ENCODE measurements at places on chromosomes 1 and 21. TPM values are rescaled to one million over a fixed set of nuclear protein-coding genes. Genes with fewer than 3 reads are reported as not detected.

TTLL10 gene
- total RNA-seq, result not detected

LCE1B gene
- total RNA-seq, result not detected

NOS1AP gene
- 4.9 TPM for total RNA-seq

DEPDC1 gene
- total RNA-seq, result 0.17 TPM

SYCP1 gene
- total RNA-seq, result not detected

NUF2 gene
- total RNA-seq, result 0.64 TPM

CHI3L2 gene
- total RNA-seq, result 50.3 TPM

KDF1 gene
- 10.5 TPM for total RNA-seq

C1orf210 gene
- 18.9 TPM for total RNA-seq

SLC1A7 gene
- 0.26 TPM for total RNA-seq

ARHGEF10L gene
- 34.1 TPM for total RNA-seq

GRCh38 chr1:13865851-13866250, 165.9 kb downstream of the PRDM2 start:
- H3K27me3 ChIP-seq, result no peaks in the 10 kb centered on the region
- H3K27ac ChIP-seq, result no peak overlapping the region
- DNase-seq, result no peak
- no peaks in the 10 kb centered on the region for H3K36me3 ChIP-seq

- no peak overlapping the region for H3K27ac ChIP-seq
- DNase-seq, result no peak
- no peak overlapping the region for H3K4me3 ChIP-seq
- H3K4me1 ChIP-seq, result no peaks in the 10 kb centered on the region
- H3K36me3 ChIP-seq, result no peaks in the 10 kb centered on the region
Observed at GRCh38 chr1:169521226-169521625, 35.5 kb upstream of the SLC19A2 start.

DNA sequence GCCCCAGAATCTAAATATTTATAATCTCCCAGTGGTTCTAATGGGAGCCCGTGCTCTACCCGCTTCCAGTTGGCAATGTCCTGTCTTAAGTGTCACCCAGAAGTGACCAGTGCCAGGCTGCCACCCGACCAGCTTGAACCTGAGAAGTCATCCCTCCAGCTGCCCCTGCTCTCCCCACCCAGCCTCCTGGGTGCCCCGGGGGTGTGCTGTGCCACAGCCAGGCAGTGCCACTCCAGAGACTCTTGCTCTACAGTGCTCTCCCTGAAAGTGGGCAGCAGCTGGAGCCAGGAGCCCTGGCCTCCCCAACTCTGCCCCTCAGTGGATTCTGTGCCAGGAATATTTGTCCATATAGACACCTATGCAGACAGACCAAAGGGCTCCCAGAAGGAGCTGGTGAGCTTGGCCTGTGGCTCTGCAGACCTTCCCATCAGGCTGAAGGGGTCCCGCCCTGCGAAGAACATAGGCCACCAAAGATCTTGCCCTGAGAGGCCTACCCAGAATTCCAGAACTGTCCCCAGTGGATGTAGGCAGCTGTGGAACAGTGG, 9.0 kb upstream of the EPS8L3 start:
- no peaks in the 10 kb centered on the region for H3K27me3 ChIP-seq
- no peak overlapping the region for H3K4me3 ChIP-seq
- no peaks in the 10 kb centered on the region for H3K36me3 ChIP-seq
- peak; percentile 40 for DNase-seq

GRCh38 chr1:162141281-162142054, 72.0 kb downstream of the NOS1AP start:
- H3K27me3 ChIP-seq, result no peaks in the 10 kb centered on the region
- no peaks in the 10 kb centered on the region for H3K4me1 ChIP-seq
- H3K4me3 ChIP-seq, result no peak overlapping the region
- H3K36me3 ChIP-seq, result no peaks in the 10 kb centered on the region

GRCh38 chr1:47725511-47725991, 271.6 kb downstream of the TRABD2B start:
- H3K36me3 ChIP-seq, result no peaks in the 10 kb centered on the region
- H3K4me3 ChIP-seq, result no peak overlapping the region
- no peak overlapping the region for H3K27ac ChIP-seq

DNA sequence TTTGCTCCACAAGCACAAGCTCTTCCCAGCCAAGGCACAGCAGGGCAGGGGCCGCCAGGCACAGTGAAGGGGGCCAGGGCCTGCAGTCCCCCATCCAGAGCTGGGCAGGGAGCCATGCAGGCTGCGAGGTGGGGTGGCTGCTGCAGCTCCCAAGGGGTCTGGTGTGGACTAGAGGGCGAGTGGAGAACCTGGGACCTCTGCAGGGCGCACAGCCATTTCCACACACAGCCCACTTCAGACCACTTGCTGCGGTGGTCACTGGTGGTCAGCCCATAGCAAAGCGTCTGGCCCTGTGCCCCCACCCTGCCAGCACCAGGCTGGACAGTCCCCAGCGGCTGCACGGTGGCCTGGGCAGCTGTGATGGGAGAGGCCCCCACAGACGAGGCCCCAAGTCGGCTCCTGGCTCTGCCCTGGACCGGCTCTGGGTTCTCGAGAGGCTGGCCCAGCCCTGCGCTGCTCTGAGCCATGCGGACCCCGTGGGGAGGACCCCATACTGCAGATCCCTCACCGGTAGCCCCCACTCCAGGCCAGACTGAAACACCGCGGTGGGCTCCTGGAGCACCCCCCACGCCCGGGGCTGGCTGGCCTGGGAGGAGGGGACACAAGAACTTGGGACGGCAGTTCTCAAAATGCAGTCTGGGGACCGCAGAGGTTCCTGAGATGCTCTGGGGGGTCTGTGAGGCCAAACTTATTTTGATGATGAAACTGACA, 47.1 kb upstream of the COL6A2 start:
- H3K4me3 ChIP-seq, result no peak overlapping the region
- H3K4me1 ChIP-seq, result peaks cover 15% of the 10 kb centered on the region
- peak overlapping the region; percentile 56 for H3K27ac ChIP-seq
- no peak for DNase-seq

DNA sequence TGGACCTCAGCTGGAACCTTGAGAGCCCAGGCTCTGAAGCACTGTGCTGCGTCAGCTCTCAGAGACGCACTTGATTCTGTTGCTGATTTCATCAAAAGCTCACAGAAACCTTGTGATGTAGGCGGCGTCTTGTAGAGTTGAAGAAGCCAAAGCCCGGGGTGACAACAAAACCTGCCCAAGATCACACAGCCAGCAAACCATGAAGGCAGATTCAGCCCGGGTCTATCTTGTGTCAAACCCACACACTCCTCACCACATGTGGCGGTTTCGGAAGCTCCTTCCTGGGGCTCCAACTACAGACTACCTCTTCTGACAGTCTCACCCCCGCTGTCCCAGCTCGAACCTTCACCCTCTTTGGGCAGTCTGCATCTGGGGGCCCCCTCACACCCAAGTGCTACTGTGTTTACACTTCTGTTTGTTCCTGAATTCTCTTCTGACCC, 50.4 kb downstream of the TENT5C start:
- no peak for DNase-seq
- H3K36me3 ChIP-seq, result no peaks in the 10 kb centered on the region
- H3K4me3 ChIP-seq, result no peak overlapping the region

DNA sequence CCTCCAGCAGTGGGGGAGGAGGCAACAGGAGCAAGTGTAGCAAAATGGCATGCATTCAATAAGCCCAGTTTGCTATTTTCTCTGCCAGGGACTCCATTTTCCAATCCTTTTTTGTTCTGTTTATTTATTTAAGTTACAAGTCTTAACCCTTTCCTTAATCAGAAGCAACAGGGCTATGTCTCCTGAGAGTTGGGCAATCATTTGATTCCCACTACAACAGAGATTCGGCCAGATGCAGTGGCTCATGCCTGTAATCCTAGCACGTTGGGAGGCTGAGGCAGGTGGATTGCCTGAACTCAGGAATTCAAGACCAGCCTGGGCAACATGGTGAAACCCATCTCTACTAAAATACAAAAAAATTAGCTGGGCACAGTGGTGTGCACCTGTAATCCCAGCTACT, 25.5 kb downstream of the RCC2 start:
- H3K4me3 ChIP-seq, result no peak overlapping the region
- H3K27ac ChIP-seq, result no peak overlapping the region
- H3K4me1 ChIP-seq, result no peaks in the 10 kb centered on the region

DNA sequence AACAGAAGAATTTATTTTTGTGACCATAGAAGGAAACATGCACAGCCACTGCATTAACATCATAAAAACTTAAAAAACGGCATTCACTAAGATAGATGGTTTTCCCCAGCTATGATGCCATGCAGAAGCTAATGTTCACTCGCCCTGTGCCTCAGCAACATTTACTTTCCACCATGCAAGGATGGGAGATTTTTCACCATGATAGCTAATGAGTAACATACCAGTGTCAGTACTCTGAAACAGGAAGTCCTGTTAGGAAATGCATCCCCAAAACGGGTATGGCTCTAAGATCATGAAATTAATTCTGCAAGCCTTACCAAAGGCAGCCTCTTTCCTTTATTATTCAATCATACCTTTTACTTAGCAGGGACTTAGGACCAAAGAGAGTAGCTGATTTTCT, 17.5 kb upstream of the VAMP3 start:
- no peaks in the 10 kb centered on the region for H3K27me3 ChIP-seq
- H3K36me3 ChIP-seq, result no peaks in the 10 kb centered on the region
- H3K27ac ChIP-seq, result no peak overlapping the region
- no peak for DNase-seq
- H3K4me3 ChIP-seq, result no peak overlapping the region

DNA sequence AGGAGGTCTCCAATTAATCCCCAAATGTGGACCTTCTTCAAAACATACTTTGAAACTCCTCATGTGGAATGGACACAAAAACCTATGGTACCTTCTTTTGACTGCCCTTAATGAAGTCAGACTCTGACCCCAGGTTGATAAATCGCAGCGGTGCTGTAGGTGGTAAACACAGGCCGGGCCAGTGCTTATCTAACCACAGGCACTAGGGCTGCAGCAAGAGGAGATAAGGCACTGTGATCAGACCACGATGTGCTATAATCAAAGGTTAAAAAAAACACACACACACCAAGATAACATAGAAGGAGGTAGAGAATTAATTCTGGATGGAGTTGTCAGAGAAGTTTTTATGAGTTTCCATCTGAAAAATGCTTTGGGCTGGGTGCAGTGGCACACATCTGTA, 52.3 kb upstream of the SIPA1L2 start:
- H3K27ac ChIP-seq, result no peak overlapping the region
- DNase-seq, result no peak
- no peaks in the 10 kb centered on the region for H3K36me3 ChIP-seq

DNA sequence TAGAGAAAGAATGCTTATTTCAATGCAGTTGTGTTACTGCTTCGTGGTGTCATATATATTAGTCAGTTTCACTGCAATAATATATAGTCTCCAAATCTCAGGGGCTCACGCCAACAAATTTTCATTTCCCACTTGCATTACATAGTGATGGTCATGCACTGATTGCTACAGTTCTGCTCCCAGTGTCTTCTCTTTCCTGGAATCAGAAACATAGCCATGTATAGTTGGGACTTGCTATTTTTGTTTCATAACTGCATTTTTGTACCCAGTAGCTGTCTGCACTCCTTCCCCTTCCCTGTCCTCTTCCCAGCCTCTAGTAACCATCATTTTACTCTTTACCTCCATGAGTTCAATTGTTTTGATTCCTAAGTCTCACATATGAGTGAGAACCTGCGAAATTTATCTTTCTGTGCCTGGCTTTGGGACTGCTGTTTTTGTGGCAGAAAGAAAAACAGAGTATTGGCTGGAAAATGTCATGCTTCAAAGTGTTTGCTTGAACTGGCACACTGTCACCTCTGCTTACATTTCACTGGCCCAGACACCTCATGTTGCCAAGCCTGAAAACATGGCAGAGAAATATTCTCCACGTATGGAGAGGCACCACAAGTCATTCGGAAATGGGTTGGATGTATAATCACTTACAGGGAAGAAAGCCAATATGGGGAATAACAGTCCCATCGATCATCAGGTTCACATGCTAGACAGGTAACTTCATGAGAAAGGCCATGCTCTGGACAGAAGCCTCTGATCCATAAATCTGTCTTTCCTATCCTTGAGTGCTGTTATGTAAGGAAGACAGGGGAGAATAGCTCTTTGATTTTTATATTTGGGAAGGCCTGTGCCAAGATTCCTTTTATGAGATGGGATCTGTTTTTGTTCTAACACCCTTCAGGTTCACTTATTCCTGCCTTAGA, 60.4 kb upstream of the BACH1 start:
- H3K27me3 ChIP-seq, result no peaks in the 10 kb centered on the region
- H3K27ac ChIP-seq, result peak overlapping the region; percentile 45

DNA sequence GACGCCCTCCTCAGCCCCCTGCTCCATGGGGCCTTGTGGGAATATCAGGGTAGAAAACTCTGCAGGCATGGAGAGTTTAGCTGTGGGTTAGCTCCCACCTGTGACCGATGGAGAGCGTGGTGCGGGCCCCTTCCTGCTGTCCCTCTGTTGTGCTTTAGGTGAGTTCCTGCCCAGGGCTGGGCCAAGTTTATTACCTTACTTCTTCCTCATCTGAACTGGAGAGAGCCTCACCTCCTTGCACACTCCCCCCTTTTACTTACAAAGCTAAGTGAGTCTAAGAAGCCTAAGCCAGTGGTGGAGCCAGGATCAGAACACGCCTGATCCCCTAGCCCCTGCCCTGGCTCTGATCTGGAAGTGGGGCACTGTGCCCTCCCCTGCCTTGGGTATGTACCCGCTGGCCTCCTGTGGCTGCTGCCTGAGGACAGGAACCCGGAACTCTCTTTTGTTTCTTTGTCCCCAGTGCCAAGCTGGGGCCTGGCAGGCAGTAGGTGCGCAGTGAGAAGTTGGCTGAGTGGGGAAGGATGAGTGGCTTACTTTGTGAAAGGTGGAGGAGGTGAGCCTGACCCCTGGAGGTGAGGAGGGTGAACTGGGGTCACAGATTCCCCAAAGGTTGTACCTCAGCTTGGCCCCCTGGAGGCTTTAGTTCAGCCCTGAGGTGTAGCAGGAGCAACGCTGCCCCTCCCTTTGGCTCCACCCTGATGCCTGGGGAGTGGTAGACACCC, 32.9 kb downstream of the ARHGEF10L start:
- H3K4me1 ChIP-seq, result peaks cover 30% of the 10 kb centered on the region
- no peak overlapping the region for H3K27ac ChIP-seq
- no peaks in the 10 kb centered on the region for H3K36me3 ChIP-seq
- no peak overlapping the region for H3K4me3 ChIP-seq
- no peaks in the 10 kb centered on the region for H3K27me3 ChIP-seq

DNA sequence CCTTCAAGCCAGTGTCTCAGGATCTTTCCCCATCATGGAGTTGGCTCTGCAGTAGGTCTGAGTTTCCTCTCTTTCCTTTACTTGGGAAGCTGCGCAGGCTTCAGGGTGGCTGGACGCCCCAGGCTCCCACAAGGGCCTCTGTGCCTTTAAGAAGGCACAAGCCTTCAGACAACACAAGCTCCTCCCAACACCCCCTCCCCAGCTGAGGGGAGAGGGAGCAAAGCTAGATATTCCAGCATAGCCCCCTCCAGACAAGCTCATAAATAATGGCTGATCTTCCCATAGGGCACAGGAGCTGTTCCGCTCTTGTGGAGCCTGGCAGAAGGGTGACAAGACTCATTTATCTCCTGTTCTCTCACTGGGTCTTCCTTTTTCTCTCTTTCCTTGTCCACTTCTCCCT, 27.9 kb upstream of the ATP2B4 start:
- no peaks in the 10 kb centered on the region for H3K27me3 ChIP-seq
- no peak for DNase-seq
- H3K4me3 ChIP-seq, result no peak overlapping the region

Measured in upper lobe of right lung (tissue), 1 donor.